Tibial artery (tissue), 4 donors: ENCODE measurements at places on chromosomes 16 and 17.

GRCh38 chr17:79761894-79762589 lies 15.9 kb upstream of the CBX2 start:
- no peak for DNase-seq

- peak; percentile 78 for DNase-seq
Observed at GRCh38 chr16:10964039-10964890, 19.9 kb downstream of the CLEC16A start.

- DNase-seq = no peak
Observed at GRCh38 chr17:77213778-77214132, 73.0 kb downstream of the SEC14L1 start.

GRCh38 chr17:6361733-6362132 lies 73.2 kb downstream of the AIPL1 start:
- no peak for DNase-seq

- no peak for DNase-seq
Observed at GRCh38 chr16:80015566-80015965, 415.0 kb upstream of the MAF start.

DNA sequence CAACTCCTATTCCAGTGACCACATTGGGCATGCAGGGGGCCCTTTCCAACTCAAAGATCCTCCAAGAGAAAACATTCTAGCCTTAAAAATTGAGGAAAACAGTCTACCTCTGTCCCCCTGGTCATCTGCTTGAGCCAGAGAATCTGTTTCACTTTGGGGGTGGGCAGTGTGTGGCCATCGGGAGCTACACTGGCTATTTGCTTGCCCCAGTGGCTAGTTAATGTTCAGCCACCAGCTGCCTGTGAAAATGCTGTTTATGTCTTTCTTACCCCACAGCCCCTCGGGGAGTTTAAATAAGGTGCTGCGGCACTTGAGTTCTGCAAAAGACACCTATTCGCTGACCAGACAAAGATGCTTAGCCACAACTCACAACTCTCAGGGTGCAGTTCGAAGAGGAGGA lies 43.4 kb downstream of the GNAO1 start:
- no peak for DNase-seq

DNA sequence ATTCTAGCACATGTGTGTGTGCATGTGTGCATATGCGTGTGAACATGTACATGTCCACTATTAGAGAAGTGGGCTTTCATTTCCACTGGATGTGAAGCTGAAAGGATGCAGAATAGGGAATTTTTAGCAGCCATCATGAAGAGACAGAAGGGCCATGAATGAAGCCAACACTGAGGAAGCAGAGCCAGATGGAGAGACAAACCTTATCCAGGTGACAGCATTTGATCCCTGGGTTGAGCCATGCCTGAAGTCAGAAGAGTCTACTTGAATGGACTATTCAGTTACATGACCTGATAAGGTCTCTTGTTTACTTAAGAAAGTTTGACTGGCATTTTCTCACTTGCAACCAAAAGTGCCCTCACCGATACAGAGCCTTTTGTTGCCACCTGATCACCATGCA lies 88.4 kb downstream of the ASIC2 start:
- DNase-seq = no peak

DNA sequence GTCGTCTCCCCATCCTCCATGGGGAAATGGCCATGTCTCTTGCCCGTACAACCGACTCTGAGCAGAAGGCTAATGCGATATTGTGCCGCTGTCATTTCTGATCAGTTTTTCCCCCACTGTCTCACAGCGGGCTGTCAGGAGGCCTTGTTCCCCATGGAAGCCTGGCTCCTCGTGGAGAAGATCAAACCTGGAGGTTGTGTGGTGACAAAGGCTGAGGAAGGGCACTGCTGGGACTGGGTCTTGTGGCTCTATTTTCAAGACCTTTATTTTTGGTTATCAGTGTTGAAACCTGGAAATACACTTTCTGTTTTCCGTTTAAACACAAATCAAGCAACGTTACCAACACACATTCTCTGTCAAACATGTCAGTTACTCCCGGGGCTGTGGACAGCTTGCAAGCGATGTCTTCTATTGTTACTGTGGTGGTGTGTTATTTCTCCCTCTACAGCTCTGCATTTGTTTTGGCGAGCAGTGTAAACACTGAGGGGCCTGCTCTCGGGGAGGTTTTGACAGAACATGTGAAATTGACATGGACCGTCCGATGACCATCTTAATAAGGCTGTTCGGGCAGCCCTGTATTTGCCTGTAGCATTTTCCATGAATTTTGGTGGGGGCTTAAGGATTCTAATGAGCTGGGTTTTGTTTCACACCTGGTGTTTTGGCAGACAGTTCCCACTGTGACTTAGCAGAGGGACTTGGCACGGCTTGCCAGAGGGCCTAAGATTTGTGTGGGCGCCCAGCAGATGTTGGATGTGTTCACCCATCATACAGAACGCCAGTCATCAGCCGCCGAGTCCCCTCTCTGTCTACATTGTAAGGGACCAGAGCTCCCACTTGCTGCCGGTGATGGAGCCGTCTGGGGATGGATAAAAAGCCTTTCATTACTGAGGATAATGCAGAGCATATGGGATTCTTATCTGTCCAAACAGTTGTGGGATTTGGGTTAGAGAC lies 12.5 kb downstream of the RBFOX1 start:
- DNase-seq = no peak

DNA sequence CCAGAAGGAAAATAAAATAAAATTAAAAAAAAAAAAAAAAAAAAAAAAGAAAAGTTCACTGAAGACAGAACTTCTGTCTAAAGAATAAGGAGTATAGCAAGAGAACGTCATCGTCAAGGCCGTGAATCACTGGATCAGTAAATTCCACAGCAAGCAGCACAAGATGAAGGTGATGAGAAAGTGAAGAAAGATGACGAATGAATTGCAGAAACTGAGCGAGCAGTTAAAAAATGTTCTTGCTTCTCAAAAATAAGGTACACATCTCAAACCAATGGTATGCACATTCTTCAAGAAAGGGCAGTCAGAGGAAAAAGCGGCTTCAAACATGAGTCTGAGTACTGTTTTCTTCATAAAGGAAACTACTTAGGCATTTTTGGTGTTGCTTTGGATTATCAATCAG lies 104.7 kb downstream of the SMG6 start:
- DNase-seq = no peak

DNA sequence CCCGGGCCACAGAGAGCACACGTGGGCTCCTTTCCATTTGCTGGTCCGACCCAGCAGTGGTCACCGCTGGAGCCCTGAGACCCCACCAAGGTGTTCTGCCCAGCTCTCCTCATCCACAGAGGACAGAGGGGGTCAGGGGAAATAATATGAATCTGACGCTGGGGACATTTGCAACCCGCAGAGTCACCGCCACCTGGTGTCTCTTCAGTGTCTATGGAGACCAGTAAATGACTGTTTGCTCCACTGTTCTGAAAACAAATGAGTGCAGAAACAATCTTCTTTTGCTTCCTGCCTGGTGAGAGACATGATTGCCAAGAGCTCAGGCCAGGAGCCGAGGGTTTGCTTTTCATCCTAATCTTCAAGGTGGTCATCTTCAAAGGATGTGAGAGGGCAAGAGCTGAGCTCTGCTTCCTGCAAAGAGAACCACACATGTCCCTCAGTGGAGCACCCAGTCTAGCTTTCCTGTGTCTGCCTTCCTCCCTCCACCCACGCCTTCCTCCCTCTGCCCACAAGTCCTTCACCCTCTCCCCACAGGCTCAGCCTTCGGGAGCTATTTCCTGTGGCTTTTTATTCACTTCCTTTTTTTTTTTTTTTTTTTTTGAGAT lies 14.7 kb upstream of the KLHDC4 start:
- DNase-seq = no peak

- DNase-seq = no peak
Observed at GRCh38 chr17:28925912-28926365, 23.1 kb upstream of the DHRS13 start.

DNA sequence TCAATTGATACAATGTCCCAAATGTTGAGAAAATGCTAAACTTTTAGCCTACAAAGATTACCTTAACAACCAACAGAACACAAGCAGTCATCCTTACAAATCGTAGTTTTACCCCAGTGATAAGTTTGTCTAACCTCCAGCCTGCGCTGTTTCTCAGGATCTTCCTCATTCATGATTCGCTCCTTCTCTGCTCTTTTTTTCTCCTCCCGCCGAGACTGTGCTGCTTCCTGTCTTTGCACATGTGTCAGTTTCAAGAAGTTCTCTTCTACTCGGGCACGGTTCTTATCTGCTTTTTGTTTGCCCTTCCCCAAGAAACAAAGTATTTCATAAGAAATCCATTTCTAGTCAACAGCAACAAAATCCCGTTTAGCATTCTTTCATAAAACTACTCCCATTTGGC lies 10.2 kb upstream of the STRADA start:
- no peak for DNase-seq

DNA sequence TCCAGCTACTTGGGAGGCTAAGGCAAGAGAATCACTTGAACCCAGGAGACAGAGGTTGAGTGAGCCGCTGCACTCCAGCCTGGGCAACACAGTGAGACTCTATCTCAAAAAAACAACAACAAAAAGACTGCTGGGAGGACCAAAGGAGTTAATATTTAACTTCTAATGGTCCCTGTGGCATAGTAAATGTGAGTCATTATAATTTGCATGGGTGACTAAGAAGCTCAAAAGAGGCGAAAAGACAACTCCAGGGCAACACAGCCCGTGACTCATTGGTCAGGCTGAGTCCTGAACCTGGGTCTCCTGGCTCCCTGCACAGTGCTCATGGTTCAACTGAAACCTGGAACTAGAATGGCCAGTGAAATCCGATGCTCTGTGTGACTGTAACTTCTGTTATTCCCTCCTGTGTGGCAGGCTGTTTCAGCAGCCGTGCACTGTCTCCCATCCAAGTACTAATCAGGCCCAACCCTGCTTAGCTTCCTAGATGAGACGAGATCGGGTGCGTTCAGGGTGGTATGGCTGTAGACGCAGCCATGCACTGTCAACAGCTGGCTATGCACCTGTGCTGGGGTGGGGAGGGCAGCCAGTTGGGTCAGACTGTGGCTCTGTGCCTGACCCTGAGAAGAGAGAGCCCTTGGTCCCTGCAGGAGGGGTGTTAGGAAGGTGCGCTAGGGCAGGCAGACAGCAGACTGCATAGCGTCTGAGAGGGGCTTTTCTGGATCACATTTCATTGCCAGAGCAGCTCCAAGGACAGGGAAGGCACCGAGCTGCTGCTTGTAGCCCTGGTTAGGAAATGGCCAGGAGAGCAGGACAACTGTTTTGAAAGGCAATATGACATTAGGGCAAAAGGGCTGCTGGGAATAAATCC lies 14.5 kb upstream of the GPRC5C start:
- no peak for DNase-seq

- DNase-seq = no peak
Observed at GRCh38 chr17:17568772-17569195, 22.7 kb downstream of the PEMT start.

GRCh38 chr17:79509008-79509407 lies 101.8 kb downstream of the RBFOX3 start:
- no peak for DNase-seq
